Activated T-cell treated with anti-CD3 and anti-CD28 coated beads, Interleukin-2, amount 50 U/mL, for 72 hours (primary cell): ENCODE measurements at places on chromosomes 6 and 20.

GRCh38 chr6:145887969-145888368 lies 73.4 kb upstream of the FBXO30 start:
- DNase-seq: no peak
- no peak overlapping the region for H3K4me3 ChIP-seq
- H3K27me3 ChIP-seq: no peaks in the 10 kb centered on the region
- H3K36me3 ChIP-seq: peaks cover 11% of the 10 kb centered on the region
- H3K4me1 ChIP-seq: no peaks in the 10 kb centered on the region

GRCh38 chr6:21587961-21588480 lies 5.5 kb upstream of the SOX4 start:
- no peaks in the 10 kb centered on the region for H3K36me3 ChIP-seq
- H3K27me3 ChIP-seq: peaks cover 45% of the 10 kb centered on the region
- peaks cover 16% of the 10 kb centered on the region for H3K4me1 ChIP-seq

DNA sequence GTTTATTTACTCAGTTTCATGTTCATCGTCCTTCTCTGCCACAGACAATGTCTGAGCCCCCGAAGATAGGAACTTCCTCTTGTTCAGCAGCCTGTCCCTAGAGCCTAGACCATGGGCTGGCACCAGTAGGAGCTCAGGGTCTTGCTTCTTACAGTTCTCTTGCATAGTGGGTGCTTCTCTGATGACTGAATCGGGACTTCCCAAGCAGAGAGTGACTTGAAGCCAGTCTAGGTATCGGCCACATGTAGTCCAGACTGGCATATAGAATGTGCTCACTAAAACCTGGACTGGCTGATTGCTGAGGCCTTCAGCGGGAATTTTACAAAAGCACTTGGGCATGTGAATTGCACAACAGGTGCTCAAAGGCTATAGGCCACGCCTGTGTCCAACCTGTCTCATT lies 52.0 kb downstream of the PRDM1 start:
- no peak overlapping the region for H3K27ac ChIP-seq
- H3K27me3 ChIP-seq: peaks cover 6% of the 10 kb centered on the region
- no peak overlapping the region for H3K4me3 ChIP-seq
- DNase-seq: no peak
- H3K4me1 ChIP-seq: peaks cover 48% of the 10 kb centered on the region

GRCh38 chr6:104613416-104614001 lies 246.2 kb downstream of the HACE1 start:
- H3K4me3 ChIP-seq: no peak overlapping the region
- H3K36me3 ChIP-seq: peaks cover 2% of the 10 kb centered on the region
- no peaks in the 10 kb centered on the region for H3K4me1 ChIP-seq

DNA sequence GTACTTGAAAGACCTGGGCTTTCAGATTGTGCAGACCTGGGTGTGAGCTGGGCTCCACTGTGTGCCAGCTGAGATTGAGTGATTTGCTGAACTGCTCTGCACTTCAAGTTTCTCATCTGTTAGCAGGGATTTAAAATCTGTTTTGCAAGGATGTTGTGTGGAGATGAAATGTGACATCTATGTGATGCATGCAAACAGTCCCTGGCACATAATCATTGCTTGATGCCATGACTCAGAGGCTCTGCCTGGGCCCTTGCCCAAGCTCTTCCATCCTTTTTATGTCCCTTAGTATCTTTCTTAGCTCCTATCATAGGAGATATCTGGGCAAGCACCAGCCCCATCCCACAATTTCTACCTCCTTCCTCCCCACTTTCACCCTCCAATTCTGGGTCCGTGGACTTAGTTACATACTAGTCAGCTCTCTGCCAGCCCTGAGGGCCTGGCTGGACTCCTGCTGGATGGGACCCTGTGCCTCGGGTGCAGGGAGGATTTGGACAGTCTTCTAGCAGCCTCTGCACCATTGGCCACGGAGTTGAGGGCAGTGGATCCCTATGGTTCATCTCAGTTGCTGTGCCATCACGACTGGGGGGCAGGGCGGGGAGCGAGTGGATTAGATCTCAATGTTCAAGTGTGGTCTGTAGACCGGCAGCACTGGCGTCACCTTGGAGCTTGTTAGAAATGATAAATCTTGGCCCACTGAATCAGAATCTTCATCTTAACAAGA lies 103.6 kb downstream of the MAP3K7 start:
- no peaks in the 10 kb centered on the region for H3K27me3 ChIP-seq
- no peak overlapping the region for H3K27ac ChIP-seq
- H3K4me3 ChIP-seq: no peak overlapping the region
